ENCODE measurements at places on chromosomes 12 and 14.

DNA sequence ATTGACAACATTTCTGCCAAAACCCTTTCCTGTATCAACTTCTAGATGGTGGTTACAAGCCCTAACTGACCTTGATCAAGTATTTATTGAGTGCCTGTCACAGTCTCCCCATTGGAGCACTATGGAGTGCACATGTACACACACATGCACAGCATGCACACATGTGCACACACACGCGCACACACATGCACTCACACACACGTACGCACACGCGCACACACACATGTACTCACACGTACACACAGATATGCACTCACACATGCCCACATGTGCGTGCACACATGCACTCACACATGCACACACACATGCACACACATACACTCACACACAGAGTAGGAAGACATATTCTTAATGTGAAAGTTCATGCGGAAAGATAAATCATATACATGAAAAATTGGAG, 43.7 kb downstream of the MYRFL start:
- no peak for DNase-seq

DNA sequence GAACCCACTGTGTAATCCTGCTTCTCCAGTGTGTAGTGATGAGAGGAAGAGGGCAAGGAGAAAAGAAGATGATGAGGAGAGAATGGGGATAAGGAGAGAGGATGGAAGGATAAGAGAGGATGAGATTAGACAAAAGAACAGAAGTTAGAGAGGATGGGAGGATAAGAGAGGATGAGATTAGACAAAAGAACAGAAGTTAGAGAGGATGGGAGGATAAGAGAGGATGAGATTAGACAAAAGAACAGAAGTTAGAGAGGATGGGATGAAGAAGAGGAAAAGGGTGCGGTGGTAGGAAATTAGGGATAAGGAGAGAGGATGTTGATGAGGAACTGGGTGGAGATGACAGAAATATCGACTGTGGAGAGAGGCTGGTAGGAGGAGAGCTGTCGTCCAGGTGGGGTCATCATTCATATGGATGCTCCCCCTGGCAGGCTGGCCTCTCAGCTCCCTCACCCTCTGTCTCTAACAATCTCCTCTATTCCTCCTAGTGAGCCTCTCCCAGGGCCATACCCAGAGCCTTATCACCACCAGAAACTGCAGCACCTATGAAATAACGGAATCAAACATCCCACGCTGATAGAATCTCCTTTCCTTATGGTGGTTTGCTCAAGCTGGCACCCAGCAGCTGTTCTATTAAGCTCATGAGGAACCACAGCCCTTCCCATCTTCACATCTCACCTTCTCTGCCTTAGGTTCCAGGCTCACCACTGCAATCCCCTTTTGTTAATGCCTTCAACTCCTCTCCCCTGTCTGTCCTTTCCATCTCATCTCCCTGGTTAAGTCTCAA, 6.0 kb upstream of the CIROP start:
- no peak for DNase-seq

GRCh38 chr12:22289250-22289649, 45.3 kb downstream of the ST8SIA1 start:
- no peak for DNase-seq

DNA sequence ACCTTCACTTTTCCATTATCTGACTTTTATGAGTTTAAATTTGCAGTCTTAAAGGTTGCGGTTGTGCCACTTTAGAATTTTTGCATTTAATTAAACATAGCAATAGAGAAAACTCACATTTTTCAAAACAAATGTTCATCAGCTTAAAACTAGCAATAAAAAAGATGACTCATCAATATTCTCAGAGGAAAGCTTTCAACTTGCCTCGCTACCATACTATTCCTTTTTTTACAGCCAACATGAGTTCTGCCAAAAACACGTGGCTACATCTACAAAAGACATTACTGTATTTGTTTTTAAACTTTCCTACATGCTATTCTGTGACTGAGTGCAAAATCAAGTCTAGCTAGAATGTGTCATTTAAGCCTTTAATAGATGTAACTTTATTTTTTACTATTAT, 497.1 kb downstream of the RPS29 start:
- DNase-seq: no peak

- no peak for DNase-seq
Measured at GRCh38 chr14:54374117-54374884, 22.5 kb upstream of the CDKN3 start.

DNA sequence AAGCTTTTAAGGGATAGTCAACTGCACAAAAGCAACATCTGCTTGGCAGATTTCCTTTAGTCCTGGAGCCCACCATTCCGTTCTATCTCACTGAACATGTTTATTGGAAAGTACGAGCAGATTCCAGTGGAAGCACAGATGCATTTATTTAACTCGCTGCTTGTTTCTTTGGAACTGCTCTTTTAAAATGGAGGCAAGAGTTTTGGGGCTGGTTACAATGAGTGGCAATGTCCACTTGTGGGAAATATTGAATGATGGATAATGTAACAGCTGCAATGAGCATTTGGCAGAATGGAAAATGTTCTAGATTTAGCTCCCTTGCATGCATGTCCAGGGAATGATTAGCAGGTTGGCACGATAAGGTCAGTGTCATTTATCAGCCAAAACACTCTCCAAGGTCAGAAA, 163.0 kb downstream of the ATP23 start:
- no peak for DNase-seq

DNA sequence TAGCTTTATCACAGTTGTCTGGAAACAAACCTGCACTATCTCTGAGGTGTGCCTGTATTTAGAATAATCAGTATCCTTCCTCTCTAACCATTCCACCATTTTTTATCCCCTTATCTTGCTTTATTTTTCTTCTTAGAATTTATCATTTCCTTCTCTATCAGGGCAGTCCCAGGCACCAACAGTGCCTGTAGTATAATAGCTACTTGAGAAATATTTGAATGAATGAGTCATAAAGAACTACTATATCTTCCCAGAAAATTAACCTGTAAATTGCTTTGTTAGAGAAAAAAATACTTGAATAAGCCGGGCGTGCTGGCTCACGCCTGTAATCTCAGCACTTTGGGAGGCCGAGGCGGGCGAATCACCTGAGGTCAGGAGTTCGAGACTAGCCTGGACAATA, 21.2 kb upstream of the FOXJ2 start:
- no peak for DNase-seq

- DNase-seq: no peak
Measured at GRCh38 chr14:36847366-36847765, 185.7 kb downstream of the PAX9 start.

DNA sequence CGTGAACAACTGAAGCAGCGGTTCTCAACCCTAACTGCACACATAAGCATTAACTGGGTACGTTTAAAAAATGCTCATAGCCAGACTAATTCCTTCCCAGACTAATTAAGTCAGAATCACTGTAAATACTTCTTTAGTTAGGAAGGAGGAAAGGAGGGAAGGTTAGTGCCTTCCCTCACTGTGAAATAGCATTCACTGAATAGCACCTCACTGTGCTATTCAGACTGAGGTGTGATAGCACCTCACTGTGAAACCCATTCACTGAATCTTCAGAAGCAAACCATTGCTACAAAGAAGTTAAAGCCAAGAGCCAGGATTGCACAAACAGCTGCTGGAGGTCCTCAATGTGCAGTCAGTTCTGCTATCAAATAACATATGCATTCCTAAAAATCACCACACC, 58.8 kb downstream of the RTN1 start:
- DNase-seq: no peak

DNA sequence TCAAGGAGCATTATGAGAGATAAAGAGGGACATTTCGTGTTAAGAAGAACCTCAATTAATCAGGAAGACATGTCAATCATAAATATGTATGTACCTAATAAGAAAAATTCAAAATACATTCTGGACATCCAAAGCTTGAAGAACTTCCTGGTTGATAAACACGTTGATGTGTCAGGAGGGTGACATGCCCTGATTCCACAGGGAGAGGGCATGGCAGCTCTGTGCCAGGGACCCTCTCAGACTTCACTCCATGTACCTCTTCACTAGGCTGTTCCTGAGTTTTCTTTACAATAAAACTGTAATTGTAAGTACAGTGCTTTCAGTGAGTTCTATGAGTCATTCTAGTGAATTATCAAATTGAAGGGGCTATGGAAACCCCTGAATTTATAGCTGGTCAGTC, 163.5 kb downstream of the CFAP54 start:
- DNase-seq: no peak

DNA sequence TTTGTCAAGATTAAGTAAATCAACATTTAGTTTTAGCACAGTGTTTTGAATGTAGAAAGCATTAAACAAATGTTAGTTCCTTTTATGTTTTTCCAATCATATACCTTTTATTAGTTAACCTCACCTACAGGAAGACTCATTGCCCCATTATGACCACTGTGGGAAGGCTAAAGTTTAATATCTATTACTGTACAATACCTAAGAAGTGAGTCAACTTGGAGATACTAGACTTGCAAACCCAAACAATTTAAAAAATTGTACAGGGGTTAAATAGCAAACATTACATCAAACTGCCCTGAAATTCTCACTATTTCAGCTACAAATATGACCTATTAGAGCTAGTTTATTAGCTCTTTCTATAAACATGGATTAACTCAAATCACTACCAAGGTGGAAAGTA, 8.6 kb upstream of the G2E3 start:
- DNase-seq: no peak

DNA sequence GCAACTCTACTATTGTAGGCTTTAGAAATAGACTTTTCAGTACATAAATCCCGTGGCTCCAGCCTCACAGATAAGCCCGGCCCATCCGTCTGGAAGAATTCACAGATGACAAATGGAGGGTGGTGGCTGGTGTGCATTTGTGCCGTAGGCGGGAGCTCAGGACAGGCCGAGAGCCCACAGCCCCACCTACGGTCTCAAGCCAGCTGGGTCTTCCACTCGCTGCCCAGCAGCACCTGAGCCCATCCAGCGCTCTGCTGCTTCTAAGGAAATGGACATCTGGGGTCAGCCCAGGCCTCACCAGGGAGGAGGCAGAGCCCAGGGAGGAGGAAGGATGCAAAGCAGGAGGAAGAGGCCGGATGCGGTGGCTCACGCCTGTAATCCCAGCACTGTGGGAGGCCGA, 72.8 kb downstream of the KIF26A start:
- DNase-seq: no peak

- DNase-seq: no peak
Measured at GRCh38 chr14:50846226-50846880, 15.4 kb upstream of the NIN start.
